ENCODE measurements at places on chromosomes 4 and X.

- DNase-seq = no peak
Measured at GRCh38 chr4:17241835-17242234, 270.1 kb downstream of the QDPR start.

DNA sequence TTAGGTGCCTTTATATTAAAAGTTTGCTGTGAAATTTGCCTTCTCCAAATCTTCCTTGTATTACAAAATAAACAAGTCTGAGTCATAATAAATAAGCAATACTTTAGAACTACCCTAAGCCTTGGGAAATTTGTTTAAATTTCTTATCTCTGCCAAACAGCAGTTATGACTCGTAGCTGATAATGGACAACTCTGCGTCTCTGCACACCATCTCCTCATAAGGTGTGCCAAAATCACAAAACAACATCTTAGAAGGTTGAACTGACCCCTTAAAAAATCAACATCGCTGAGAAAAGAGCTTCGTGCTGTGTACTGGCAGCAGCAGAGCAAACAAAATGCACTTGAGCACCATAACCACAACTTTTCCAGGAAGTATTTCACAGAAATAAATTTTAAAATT, 22.0 kb downstream of the OR13H1 start:
- no peak for DNase-seq

DNA sequence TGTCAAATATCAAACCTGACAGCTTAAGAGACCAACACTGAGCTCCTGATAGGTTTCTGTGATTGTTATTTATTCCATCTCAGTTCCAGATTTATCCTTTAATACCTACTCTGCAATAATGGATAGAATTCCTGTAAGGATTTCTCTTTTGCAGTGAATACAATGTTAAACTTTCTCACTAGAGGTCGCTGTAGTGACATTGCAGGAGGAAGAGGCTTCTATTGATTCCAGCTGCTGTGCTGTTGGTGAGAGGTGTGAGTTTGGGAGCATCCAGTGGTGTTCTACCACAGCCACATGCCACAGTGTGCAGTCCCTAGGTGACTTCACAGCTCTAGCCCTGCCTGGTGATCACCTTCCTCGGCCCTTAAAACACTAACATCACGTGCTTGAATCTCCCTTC, 34.6 kb upstream of the DCAF8L2 start:
- peak; percentile 36 for DNase-seq

DNA sequence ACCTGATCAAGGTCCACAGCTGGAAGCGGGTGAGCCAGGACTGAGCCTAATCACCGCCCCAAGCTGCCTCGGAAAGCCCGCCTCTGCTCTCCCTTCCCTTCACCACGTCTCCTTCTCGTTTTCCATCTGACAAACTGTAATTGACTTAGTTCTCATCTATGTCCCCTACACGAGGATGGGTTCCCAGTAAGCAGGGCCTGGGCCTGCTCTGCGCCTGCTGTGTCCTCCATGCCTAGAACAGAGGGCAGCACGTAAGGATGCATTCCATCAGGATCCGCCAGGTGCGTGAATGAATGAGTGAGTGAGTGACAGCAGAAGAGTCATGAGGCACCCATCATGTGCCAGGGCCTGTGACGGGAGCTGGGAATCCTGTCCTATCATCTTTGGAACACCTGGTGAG, 86.7 kb downstream of the JAKMIP1 start:
- no peak for DNase-seq

- peak; percentile 54 for DNase-seq
Measured at GRCh38 chrX:53088136-53088974, 5.6 kb upstream of the KANTR start.

DNA sequence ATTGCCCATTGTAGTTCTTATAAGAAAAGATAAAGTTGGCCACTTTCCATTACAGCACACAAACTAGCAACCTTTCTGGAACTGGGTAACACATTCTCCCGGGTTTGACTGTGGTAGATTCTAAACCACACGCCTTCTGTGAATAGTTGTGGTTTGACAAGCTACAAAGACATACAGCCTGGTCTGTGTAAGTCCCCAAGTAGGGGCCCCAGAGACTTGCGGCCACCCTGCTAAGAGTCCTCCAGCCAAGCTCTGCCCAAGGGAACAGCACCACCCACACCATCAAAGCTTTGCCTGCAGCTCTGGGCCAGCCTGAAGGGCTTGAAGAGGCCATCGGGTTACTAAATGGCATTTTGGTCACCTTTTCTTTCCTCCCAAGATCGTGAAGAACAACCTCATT, 203.4 kb downstream of the MAML3 start:
- DNase-seq = no peak

DNA sequence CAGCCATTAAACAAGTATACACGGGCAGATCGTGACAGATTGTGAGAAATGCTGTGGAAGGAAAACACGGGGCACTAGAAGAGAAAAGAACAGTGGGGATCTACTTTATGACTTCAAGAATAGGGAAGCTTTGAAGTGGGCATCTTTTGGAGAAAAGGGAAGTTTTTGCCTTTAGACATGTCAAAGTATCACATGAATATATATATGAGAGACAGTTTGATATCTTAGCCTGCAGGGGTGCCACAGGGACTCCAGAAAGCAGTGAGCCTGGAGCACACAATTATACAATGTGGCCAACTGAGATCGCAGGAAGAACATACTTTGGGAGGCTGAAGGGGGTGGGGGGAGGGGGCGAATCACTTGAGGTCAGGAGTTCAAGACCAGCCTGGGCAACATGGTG, 35.7 kb downstream of the RELL1 start:
- DNase-seq = no peak

DNA sequence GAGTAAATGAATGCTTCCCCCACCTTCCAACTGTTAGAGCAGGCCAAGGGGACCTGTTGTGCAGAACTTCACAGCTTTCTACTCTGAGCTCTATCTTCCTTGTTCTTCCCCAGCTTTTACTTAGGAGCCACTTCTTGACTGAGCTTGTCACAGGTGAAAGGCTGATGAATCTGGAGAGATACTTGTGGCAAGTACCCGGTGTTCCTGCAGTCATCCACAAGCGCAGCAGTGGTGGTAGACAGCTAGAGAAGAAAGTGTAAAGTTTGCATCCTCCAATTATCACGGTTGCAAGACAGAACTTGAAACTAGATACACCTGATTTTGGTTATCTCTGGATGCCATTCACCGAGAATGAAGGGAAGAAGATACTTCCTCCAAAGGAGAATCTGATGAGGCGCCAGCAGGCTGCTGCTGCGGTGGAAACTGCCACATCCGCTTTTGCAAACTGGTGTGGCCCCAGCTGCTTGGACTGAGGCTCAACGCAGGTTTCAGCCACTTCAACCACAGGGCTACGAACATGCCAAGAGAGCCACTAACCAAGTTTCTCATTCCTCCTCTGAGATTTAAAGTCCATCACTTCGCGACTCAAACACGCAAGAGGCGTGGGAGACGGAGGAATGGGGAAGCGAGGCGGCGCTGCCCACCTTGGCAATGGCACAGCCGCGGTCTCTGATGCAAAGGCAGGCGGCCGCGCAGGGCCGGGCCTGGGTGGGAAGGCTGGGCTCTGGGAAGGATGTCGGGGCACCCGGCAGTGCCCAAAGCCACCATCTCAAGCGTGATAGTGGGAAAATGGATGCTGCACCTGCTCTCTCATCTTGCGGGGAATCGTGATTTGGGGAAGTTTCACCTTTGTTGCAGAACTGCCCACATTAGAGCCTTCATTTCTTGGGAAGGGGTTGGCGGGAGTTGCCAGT, 1.3 kb upstream of the FHIP1A start:
- no peak for DNase-seq

Measured in midbrain (tissue), 1 donor.